ENCODE measurements at places on chromosomes 5 and 9.

GRCh38 chr5:171667341-171668096 lies 118.1 kb upstream of the SMIM23 start:
- H3K36me3 ChIP-seq: no peaks in the 10 kb centered on the region
- H3K4me1 ChIP-seq: peaks cover 3% of the 10 kb centered on the region
- DNase-seq: no peak
- no peak overlapping the region for H3K4me3 ChIP-seq

- no peaks in the 10 kb centered on the region for H3K4me1 ChIP-seq
- no peaks in the 10 kb centered on the region for H3K27me3 ChIP-seq
- H3K4me3 ChIP-seq: no peak overlapping the region
- H3K27ac ChIP-seq: 0 out of 2 replicates have a peak overlapping the region, but pooled peaks have one; percentile 22
- no peak for DNase-seq
- peaks cover 15% of the 10 kb centered on the region for H3K36me3 ChIP-seq
These were observed 35.2 kb downstream of the CEP72 start for GRCh38 chr5:647311-647710.

GRCh38 chr5:122142480-122143164 lies 13.3 kb downstream of the ZNF474 start:
- no peaks in the 10 kb centered on the region for H3K36me3 ChIP-seq
- H3K27me3 ChIP-seq: no peaks in the 10 kb centered on the region
- no peak overlapping the region for H3K4me3 ChIP-seq
- no peaks in the 10 kb centered on the region for H3K4me1 ChIP-seq
- no peak overlapping the region for H3K27ac ChIP-seq

DNA sequence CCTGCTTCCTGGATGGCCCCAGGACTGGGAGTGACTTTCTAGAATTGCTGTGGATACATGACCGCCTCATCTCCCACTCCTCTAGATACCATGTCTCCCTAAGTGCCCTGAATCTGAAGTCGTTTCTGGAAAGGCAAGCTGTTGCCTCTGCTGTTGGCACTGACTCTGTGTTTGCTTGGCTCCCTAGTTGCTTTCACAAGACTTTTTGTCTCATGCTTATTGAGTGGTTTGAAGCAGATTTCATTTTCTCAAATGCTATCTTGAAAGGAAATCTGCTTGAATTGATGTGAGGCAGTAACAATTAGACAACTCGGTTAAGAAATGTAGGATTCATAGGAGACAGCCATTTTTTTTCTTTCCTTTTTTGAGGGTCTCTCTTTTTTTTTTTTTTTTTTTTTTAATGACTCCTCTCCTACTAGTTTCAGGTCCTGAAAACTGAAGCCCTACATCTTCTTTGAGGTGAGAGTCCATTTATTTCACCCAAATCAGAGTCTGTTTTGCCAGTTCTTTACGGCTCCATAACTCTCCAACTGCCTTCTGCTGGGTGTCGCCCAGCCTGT lies 65.9 kb downstream of the PRDM6 start:
- no peaks in the 10 kb centered on the region for H3K27me3 ChIP-seq
- no peak for DNase-seq
- no peaks in the 10 kb centered on the region for H3K36me3 ChIP-seq
- H3K27ac ChIP-seq: no peak overlapping the region
- H3K4me3 ChIP-seq: no peak overlapping the region

- no peak for DNase-seq
- H3K4me1 ChIP-seq: no peaks in the 10 kb centered on the region
- no peak overlapping the region for H3K4me3 ChIP-seq
- no peaks in the 10 kb centered on the region for H3K27me3 ChIP-seq
- no peaks in the 10 kb centered on the region for H3K36me3 ChIP-seq
These were observed 267.5 kb downstream of the ZSWIM6 start for GRCh38 chr5:61599370-61600122.

GRCh38 chr9:113600871-113601614 lies 137.5 kb downstream of the RGS3 start:
- DNase-seq: no peak
- H3K27ac ChIP-seq: no peak overlapping the region
- H3K36me3 ChIP-seq: no peaks in the 10 kb centered on the region

DNA sequence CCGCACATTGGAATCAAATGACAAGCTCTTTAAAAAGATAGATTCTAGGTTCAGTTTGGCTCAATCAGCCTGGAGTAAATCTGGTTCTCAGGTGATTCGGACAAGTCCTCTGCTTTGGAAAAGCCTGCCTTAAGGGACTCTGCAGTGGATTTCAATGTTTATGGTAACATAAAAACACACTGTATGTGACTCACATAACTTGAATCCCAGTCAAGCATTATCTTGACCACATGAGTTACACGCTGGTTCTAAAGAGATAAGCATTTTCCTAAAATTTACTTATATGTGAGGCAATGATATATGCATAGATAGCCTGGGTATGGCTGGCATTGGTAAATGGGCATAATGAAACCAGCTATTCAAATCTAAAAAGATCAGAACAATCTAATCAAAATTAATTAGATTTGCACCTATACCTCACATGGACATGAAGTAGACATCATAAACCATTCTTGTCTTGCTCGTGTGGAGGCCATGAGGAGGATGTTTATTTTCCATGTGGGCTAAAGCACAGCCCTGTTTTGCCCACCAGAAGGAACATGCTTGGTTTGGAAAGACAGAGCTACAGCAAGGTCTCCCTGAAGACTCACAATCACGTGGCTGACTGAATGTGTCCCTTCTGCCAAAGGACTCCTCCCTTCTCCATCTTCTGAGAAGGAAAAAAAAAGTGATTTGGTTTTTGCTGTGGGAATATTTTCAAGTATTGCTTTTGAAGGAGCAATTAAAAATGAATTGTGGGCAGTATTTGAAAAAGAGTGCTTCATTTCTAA lies 351.7 kb downstream of the DIRAS2 start:
- DNase-seq: no peak
- peaks cover 3% of the 10 kb centered on the region for H3K27me3 ChIP-seq
- no peak overlapping the region for H3K4me3 ChIP-seq

DNA sequence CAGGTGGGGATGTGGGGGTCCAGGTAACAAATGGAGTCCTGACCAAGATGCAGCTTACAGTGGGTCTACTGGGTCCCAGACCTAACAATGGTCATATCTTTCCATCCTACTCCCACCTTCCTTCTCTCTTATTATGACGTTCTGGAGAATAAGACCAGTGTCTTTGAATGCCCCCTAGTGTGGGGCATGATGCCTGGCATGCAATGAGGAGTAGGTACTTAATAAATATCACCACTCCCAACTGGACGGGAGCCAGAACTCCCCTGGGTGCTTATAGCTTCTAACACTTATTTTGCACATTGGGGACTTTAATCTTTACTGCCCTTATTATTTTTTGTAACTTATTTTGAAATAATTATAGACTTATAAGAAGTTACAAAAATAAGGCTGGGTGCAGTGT lies 98.2 kb downstream of the NDFIP1 start:
- H3K4me1 ChIP-seq: no peaks in the 10 kb centered on the region
- H3K36me3 ChIP-seq: no peaks in the 10 kb centered on the region
- H3K27ac ChIP-seq: no peak overlapping the region
- H3K27me3 ChIP-seq: no peaks in the 10 kb centered on the region
- DNase-seq: peak; percentile 15
- no peak overlapping the region for H3K4me3 ChIP-seq

GRCh38 chr9:6051511-6051950 lies 36.1 kb upstream of the RANBP6 start:
- no peak overlapping the region for H3K4me3 ChIP-seq
- H3K27me3 ChIP-seq: no peaks in the 10 kb centered on the region
- no peaks in the 10 kb centered on the region for H3K4me1 ChIP-seq
- no peaks in the 10 kb centered on the region for H3K36me3 ChIP-seq

GRCh38 chr9:2723376-2724065 lies 6.2 kb downstream of the KCNV2 start:
- no peak for DNase-seq
- H3K27ac ChIP-seq: no peak overlapping the region
- H3K4me1 ChIP-seq: no peaks in the 10 kb centered on the region
- no peak overlapping the region for H3K4me3 ChIP-seq
- H3K27me3 ChIP-seq: no peaks in the 10 kb centered on the region

DNA sequence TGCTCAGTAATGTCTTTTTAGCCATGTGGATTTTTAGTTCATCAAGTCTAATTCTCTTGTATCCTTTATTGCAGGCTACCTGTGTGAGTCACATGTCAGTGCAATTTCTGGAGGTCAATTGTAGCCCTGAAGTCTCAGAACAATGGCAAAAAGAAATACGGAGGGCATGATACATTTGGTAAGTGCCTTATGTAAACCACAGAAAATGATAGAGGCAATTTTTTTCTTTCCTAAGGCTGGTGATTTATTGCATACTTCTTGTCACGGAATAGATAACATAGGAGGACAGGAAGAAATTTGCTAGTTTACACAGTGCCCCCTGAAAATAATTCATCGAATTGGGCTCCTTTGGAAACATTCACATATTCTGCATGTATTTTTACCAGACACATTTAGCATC lies 235.9 kb downstream of the DMRTA1 start:
- H3K27me3 ChIP-seq: no peaks in the 10 kb centered on the region
- H3K4me1 ChIP-seq: no peaks in the 10 kb centered on the region
- H3K36me3 ChIP-seq: no peaks in the 10 kb centered on the region
- H3K27ac ChIP-seq: no peak overlapping the region

GRCh38 chr5:72066705-72067107 lies 40.6 kb upstream of the MAP1B start:
- no peak overlapping the region for H3K4me3 ChIP-seq
- peaks cover 36% of the 10 kb centered on the region for H3K4me1 ChIP-seq
- peak; percentile 10 for DNase-seq
- peaks cover 5% of the 10 kb centered on the region for H3K27me3 ChIP-seq
- H3K27ac ChIP-seq: peak overlapping the region; percentile 5
- no peaks in the 10 kb centered on the region for H3K36me3 ChIP-seq

- no peak overlapping the region for H3K4me3 ChIP-seq
- no peaks in the 10 kb centered on the region for H3K27me3 ChIP-seq
- DNase-seq: no peak
These were observed 26.7 kb upstream of the RICTOR start for GRCh38 chr5:39100851-39101396.

GRCh38 chr5:178284093-178284675 lies 51.6 kb upstream of the PHYKPL start:
- H3K4me1 ChIP-seq: no peaks in the 10 kb centered on the region
- peak; percentile 26 for DNase-seq
- H3K36me3 ChIP-seq: no peaks in the 10 kb centered on the region
- no peak overlapping the region for H3K4me3 ChIP-seq

DNA sequence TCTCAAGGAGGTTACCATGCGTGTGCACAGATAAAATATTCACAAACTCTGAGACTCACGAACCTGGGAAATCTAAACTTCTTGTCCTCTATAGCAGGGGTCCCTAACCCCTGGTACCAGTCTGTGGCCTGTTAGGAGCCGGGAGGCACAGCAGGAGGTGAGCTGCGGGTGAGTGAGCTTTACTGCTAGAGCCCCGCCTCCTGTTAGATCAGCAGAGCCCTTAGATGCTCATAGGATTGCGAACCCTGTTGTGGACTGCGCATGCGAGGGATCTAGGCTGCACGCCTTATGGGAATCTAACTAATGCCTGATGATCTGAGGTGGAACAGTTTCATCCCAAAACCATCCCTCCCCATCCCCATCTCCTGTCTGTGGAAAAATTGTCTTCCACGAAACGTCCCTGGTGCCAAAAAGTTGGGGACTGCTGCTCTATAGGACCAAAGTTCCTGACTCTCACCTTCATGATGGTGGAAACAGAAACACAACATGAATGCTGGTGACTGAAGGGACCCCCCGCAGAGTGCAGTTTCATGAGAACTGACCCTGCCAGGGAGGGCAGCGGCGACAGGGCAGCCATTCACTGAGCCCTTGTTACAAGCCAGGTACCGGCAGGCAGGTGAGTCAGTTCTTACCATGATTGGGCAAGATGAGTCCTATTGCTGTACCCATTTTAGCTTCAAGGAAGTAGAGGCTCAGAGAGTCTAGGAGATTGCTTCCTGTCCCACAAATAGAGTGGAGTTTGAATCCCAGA lies 181.9 kb downstream of the RGS3 start:
- no peaks in the 10 kb centered on the region for H3K4me1 ChIP-seq
- H3K4me3 ChIP-seq: no peak overlapping the region
- DNase-seq: no peak
- H3K36me3 ChIP-seq: no peaks in the 10 kb centered on the region
- H3K27me3 ChIP-seq: no peaks in the 10 kb centered on the region

Data from HCT116 (cell line).